Stimulated activated CD8-positive, alpha-beta memory T cell treated with anti-CD3 and anti-CD28 coated beads, Interleukin-15, amount 100 ng/mL, for 24 hours (primary cell): ENCODE measurements at places on chromosomes 5 and 9.

DNA sequence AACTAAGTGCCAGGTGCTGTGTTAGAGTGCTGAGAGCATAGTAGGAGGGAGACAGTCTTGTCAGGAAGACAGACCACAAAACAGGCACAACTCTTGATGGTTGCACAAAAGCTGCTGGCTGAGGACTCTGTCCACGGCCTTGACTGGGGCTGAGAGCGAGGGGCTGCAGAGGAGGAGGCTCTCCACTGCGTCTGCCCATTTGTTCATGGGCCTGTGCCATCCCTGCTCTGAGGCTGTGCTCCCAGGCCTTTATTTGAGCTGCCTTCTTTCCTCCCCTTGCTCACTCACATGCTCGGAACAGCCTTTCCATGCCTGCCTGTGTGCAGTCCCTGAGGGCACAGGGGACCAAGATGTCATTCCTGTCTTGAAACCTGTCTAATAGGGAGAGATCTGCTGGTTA lies 147.8 kb downstream of the CACNA1B start:
- DNase-seq = no peak

- no peak for DNase-seq
These were observed 119.6 kb downstream of the DROSHA start for GRCh38 chr5:31412324-31412723.

- DNase-seq = no peak
These were observed at the start of gene SLC35D2 for GRCh38 chr9:96383165-96383942. TSS of gene SLC35D2 (minus strand) at chr9:96383711. CDS start at chr9:96383634, 77 bp downstream.

- no peak for DNase-seq
These were observed 2.7 kb downstream of the IL31RA start for GRCh38 chr5:55853818-55854217.

DNA sequence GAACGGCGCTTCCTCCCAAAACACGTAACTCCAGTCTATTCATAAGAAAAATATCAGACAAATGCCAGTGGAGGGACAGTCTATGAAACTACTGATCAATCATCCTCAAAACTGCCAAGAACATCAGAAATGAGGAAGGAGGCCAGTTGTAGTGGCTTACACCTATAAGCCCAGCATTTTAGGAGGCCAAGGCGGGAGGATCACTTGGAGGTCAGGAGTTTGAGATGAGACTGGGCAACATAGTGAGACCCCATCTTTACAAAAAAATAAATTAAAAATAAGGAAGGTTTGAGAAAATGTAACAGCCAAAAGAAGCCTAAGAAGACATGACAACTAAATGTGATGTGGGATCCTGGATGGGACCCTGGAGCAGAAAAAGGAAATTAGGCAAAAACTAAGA lies 58.9 kb upstream of the MIER3 start:
- DNase-seq = no peak

- no peak for DNase-seq
These were observed 46.7 kb downstream of the GRIA1 start for GRCh38 chr5:153537207-153537606.

DNA sequence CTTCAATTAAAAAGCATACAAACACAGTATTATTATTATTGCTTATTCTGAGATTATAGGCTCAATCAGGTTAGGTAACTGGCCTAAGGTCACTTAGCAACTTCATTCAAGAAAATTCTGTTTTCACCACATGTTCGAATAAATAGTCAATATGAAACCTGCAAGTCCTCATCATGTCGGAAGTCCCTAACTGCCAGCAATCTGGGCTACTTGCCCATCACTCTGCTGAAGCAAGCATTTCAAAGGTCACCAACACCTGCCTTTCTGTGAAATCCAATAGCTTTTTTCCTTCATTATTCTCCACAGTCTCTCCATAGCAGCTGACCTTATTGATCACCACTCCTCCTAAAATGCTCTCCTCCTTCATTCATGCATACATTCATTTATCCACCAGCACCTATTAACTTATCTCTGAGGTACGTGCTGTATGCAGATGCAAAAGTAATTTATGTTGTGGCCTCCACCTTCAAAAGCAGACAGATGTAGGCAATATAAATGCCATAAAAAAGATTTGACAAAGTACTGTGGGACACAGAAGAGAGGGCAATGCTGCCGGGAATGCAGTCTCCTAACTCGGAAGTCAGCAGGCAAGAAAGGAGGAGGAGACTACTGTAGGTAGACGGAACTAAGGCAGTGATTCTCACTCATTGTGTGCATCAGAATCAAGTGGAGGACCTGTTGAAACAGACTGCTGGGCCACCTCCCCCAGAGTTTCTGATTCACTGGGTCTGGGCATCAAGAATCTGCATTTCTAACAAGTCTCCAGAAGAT lies 310.9 kb downstream of the BNC2 start:
- no peak for DNase-seq

DNA sequence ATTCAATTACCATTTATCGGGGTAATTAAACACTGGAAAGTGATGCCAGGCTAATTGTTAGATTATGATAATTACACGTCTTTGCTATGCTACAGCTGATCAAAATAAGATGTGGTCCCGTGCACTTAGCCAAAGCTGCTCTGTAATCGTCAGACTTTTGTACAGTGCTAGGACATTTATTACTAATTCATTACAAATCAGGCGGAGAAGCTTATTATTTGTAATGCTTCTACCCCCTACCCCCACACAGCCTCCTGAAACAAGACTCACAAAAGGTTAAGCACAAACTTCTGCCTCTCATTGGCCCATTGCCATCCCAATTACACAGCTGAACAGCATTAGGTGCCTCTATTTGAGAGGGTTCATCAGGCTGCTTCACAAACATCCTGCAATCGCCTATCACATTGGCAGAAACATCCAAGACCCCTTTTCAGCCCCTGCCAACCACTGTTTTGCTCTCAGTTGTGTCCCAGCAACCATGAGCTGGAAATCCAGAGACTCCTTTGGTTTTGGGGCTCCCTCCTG lies 232.7 kb downstream of the EFNA5 start:
- DNase-seq = no peak

GRCh38 chr5:119411361-119412278 lies 40.7 kb upstream of the HSD17B4 start:
- DNase-seq = no peak

GRCh38 chr5:67160985-67161384 lies 35.6 kb downstream of the CD180 start:
- DNase-seq = no peak

- no peak for DNase-seq
These were observed 4.9 kb upstream of the TRAF1 start for GRCh38 chr9:120931231-120932085.

- DNase-seq = no peak
These were observed 15.9 kb downstream of the RFX3 start for GRCh38 chr9:3509926-3510325.

DNA sequence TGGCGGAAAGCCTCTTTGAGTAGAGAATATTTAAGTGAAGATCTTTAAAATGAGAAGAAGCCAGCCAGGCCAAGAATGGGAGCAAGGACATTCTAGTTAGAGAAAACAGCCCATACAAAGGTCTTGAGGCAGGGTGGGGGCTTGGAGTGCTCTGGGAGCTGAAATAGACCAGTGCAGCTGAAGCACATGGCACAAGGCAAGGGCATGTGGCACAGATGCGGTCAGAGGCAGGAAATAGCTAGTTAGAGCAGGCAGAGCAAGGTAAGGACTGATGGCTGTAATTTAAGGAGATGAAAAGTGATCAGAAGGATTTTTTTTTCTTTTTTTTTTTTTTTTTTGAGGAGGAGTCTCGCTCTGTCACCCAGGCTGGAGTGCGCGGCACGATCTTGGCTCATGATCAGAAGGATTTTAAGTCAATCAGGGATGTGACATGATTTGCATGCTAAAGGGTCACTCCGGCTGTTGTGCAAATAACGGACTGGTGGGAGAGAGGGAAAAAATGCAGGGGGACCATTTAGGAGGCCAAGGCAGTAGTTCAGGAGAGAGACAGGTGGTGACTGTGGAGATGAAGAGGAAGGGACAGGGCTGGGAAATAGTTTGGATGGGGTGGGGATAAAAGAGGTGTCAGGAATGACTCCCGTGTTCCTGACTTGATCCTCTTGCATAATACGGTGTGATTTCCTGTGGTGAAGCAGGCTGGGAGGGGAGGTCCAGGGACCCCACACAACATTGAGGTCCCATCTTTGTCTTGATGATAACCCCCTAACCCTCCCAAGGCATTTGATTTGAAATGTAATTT lies 207.6 kb downstream of the HSPA4 start:
- no peak for DNase-seq

- no peak for DNase-seq
These were observed 2.4 kb downstream of the SURF6 start for GRCh38 chr9:133333566-133333965.

DNA sequence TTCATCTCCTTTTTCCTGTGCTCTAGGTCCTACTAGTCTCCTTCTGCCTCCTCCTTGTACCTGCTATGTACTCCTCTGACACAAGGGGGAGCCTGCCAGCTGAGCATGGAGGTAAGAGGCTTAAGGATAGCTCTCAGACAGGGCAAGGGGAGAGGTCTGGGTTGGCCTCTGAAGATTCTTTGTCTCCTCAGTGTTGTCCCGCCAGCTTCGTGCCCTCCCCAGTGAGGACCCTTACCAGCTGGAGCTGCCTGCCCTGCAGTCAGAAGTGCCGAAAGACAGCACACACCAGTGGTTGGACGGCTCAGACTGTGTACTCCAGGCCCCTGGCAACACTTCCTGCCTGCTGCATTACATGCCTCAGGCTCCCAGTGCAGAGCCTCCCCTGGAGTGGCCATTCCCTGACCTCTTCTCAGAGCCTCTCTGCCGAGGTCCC lies 3.8 kb downstream of the CREB3 start:
- no peak for DNase-seq

DNA sequence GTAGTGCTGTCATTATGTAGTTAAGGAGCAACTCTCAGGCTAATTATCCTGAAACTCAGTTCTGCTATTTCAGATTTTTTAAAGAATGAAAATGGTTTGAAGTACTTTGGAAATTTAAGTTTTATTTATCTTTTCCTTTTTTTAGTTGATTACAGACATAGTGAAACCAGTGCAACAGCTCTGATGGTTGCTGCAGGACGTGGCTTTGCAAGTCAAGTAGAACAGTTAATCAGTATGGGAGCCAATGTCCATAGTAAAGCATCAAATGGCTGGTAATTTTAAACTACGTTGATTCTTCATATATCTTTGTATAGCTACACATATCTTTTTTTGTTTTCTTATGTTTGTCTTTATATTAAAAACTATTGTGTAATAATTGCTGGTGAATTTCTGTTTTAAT lies 34.9 kb downstream of the YTHDC2 start:
- no peak for DNase-seq

DNA sequence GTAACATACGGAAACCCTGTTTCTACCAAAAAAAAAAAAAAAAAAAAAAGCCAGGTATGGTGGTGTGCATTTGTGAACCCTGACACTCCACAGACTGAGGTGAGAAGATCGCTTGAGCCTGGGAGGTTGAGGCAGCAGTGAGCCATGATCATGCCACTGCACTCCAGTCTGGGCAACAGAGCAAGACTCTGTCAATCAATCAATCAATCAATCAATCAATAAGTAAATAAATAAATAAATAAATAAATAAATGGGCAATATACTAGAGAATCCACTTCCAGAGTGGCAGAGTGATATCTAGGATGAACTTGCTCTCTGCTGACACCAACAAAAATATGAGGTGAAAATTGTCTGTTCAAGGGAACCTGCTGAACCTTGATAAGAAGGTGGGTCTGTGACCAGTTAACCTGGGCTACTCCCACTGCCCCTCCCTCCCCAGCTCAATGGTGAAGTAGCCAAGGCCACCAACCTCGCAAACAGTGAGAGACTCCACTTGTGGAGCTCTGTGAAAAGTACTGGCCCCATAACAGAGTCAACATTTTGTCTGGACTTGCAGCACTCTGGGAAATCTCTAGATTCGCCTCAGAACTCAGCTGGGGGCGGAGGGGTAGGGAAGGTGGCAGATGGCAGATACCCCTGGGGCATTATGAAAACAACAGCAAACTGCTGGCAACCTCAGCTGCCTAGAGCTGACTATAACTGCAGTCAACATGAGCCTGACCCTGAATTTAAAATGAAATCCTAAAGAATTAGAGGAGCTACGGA lies 163.7 kb downstream of the ROR2 start:
- no peak for DNase-seq

GRCh38 chr9:90394871-90395270 lies 247.8 kb downstream of the DIRAS2 start:
- DNase-seq = no peak

- no peak for DNase-seq
These were observed 61.4 kb downstream of the UGCG start for GRCh38 chr9:111957856-111958631.

- DNase-seq = no peak
These were observed 1.8 kb downstream of the CTXN3 start for GRCh38 chr5:127650649-127651048.

GRCh38 chr9:88258024-88258423 lies 119.7 kb upstream of the SPATA31C2 start:
- DNase-seq = no peak

DNA sequence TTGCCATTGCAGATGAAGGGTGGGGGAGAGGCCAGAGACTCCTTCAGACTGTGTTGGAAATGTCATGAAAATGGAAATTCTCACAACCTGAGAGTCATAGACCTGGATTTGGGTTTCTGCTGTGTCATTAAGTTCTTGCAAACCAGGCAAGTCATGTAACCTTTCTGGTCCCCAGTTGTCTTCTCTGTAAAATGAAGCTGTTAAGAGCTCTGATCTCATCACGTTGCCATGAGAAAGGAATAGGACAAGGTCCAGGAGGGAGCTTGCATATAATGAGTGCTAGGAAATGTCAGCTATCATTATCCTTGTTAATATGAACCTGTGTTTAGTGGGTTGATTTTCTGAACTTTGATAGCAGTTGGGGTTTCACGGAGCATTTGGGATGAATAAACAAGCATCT lies 59.1 kb downstream of the FGF1 start:
- no peak for DNase-seq
